ENCODE measurements at places on chromosomes 4 and X.
A peak's percentile ranks its signal among the peaks of the same experiment; 100 is the strongest.

GRCh38 chr4:118751629-118752323 lies 66.6 kb downstream of the METTL14 start:
- DNase-seq: no peak

DNA sequence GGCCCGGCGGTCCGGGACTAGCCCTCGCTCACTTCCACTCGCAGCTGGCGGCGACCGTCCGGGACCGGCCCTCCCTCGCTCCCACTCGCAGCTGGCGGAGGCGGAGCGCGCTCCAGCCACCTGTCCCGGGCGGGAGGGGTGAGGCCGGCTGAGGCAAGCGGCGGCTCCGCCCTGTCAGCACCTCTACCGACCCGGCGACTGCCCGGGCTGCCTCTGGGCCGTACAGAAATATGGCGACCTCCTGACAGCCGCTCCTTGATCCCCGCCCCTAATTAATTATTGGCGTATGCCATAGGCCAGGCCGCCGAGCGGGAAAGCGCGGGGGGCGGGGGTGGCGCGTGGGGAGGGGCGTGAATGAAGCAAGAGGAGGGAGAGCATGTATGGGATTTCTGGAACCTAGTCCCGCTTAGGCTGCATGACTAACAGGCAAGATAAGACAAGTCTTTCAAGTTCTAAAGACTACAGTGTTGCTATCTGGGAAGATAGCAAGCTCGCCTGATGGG lies at the start of gene MORC4:
MORC4 (minus strand) TSS at position 200 of the 503 bp plus-strand sequence. CDS start 243 bp downstream, outside the sequence.
- DNase-seq: peak; percentile 60

- no peak for DNase-seq
Measured at GRCh38 chr4:15161439-15161838, 159.2 kb downstream of the CPEB2 start.

DNA sequence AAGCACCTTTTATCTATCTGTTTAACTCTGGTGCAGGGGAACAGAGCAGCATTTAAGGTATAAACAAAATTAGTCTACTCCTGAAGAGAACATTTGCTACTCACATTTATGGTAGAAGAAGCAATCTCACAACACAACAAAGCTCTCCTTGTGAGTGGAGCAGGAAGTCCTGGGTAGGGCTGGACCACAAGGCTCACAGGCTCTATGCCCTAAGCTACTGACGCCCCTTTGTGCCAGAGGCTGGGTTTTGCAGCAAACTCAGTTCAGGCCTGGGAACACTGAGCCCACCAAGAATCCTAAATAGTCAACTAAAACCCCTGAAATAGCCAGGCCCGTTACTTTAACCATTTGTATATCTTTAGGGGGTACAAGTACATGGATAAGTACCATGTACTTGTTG lies 4.7 kb upstream of the ZXDB start:
- DNase-seq: no peak

GRCh38 chrX:70998411-70999027 lies 67.6 kb upstream of the SLC7A3 start:
- no peak for DNase-seq

- DNase-seq: peak; percentile 38
Measured at GRCh38 chr4:147994076-147994475, 262.2 kb downstream of the ARHGAP10 start.

- no peak for DNase-seq
Measured at GRCh38 chrX:154495472-154495922, 5.1 kb upstream of the SLC10A3 start.

DNA sequence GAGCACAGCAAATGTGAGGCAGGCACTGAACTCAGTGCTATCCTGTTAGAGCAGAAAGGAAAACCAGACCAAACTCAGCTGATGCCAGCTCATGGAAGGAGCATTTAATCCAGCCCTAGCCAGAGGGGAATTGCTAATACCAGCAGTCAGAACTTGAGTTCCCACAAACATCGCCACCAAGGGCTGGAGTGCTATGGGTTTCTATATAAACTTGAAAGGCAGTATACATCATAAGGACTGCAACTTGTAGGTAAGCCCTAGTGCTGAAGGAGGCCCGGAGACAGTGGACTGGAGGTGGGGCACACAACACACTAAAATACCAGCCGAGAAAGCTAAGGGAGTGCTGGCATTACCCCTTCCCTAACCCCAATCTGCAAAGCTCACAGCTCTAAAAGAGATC lies 440.2 kb downstream of the PRR32 start:
- no peak for DNase-seq

DNA sequence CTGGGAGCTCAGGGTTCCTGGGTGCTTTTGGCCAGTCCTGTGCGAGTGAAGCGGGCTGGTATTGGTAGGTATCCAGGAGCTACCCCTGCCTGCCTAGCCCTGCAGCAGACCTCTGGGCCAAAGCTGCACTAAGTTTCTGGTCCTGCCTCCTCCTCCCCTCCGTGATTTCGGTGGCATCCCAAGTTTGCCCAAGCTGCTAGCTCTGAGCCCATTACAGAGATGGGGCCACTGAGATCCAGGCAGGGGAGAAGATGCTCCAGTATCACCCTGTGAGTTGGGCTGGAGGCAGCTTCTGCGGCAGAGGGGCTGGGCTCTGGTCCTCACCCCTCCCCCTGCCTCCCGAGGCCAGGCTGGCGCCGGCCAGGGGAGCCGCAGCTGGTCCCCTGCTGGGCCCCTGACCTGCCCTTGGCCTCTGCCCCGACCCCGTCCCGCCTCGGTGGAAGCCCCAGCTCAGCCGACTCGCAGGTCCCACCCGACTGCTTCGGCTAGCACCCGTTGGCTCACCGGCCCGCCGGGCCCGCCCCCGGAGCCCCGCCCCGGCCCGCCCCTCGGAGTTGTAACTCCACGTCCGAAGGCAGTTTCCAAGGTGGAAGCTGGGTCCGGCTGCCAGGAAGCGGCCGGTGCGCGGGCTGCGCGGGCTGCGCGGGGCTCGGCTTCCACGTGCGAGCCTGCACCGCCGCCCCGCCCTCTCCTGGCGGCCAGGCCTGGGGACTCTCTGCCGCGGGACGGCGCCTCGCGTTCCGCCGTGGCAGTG lies at the start of gene DUSP9:
DUSP9 (plus strand) TSS at position 584 of the 754 bp plus-strand sequence. CDS start 751 bp downstream, outside the sequence.
- no peak for DNase-seq

GRCh38 chrX:16739574-16739973 lies 20.2 kb downstream of the SYAP1 start:
- no peak for DNase-seq

DNA sequence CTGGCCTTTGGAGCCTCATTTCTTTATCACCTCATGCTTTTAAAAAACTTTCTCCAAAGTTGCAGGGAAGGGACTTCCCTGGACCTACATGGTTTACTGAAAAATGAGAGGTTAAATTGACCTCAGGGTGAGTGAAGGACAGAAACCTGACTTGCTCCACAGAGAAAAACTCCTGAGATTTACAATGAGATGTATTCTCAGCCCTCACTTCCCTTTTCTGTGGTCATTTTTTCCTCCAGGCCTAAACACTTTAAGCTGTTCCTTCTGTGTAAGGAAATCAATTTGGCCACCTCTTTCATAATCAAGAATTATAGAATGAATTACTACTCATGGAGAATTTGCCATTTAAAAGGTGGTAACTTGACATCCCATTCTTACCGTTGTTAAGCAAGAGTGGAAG lies 77.9 kb downstream of the HPGD start:
- DNase-seq: no peak

GRCh38 chrX:150694738-150695410 lies 1.7 kb downstream of the MTMR1 start:
- DNase-seq: no peak

DNA sequence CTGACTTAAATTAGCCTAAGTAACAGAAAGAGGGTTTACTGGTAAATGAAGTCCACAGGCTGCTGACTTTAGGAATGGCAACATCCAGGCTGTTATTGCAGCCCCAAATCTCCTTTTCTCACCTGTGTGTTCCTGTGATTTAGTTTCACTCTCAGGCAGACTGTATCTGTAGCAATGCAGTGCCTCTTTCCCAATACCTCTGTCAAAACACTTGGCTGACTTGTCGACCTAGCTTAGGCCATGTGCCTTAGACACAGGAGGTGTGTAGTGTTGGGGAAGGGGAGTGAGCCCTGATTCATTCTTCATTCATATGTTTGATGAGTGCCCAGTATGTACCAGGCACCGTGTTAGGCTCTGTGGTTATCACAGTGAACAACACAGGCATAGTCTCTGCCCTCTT lies 46.9 kb downstream of the JADE3 start:
- DNase-seq: no peak

GRCh38 chrX:7225338-7225737 lies 77.4 kb upstream of the PUDP start:
- DNase-seq: no peak

DNA sequence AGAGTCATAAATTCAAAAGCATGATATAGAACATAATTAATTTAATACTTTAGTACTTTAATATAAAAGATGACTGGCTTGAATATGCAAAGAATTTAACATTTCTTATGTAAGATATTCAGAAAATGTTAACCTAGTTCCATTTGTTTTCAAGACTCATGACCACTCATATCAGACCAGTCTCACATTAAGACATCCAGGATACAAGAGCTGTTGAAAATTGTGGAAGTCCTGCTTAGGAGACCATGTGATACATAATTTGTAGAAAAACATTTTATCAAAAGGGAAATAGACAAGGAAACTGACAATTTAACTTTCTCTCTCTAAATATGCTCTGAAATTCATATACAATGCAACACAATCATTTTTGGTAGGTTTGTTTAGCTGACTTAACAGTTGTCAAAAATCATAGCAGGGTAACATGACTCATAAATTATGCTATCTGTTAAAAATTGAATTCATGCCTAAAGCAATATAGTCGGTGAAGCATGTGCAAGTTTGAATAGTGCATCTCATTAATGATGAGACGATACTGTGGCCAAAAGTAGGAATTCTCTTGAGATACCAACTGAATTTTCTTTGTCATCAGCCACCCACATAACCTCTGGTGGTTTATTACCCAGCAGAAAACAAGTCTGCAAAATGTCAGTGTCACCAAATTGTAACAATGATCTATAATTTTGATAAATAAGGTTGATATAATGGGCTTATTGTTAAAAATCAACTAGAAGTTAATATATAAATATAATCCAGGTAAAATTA lies 211.4 kb downstream of the GASK1B start:
- DNase-seq: peak; percentile 68

DNA sequence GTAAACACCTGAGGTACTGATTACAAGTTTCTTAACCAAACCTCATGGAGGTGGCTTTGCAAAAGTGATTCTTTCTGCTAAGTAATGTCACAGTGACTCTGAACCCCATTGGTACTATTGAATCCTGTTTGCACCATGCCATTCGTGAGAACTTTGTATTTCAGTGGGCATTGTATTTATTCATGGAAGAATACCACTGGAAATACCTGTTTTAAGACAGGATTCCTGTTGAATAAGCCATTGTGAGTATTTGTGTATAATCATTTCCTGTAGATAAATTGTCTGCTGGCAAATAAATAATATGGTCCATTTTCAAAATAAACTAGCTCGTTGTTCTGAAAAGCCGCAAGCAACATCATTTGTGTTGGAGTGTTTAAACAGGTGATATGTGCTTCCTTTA lies 136.4 kb upstream of the GUCY1A1 start:
- no peak for DNase-seq

GRCh38 chr4:105551965-105552746 lies at the start of gene ARHGEF38:
TSS of gene ARHGEF38 (plus strand) at chr4:105552620. CDS start at chr4:105552766, 146 bp downstream.
- DNase-seq: no peak

DNA sequence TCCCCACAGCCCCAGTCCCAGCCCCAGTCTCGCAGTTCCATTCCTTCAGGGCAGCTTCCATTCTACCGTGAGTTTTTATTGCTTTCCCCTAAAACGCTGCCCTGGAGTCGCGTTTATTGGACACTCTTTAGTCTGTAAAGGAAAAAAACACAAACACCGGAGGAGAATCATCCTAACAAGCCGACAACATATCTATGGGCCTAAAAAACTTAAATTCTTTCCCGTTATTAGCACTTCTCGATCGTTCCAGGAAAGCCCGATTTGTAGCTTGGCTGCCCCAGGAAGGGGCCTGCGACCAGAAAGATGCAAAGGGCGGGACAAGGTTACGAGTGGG lies 178.5 kb downstream of the CBR4 start:
- no peak for DNase-seq

GRCh38 chr4:175499735-175500352 lies 312.2 kb downstream of the GPM6A start:
- no peak for DNase-seq

- DNase-seq: no peak
Measured at GRCh38 chrX:100408713-100409609, 1.1 kb downstream of the PCDH19 start.

GRCh38 chr4:141207961-141208360 lies 12.7 kb upstream of the ZNF330 start:
- DNase-seq: no peak

GRCh38 chrX:131826572-131826971 lies 196.5 kb upstream of the STK26 start:
- DNase-seq: no peak

DNA sequence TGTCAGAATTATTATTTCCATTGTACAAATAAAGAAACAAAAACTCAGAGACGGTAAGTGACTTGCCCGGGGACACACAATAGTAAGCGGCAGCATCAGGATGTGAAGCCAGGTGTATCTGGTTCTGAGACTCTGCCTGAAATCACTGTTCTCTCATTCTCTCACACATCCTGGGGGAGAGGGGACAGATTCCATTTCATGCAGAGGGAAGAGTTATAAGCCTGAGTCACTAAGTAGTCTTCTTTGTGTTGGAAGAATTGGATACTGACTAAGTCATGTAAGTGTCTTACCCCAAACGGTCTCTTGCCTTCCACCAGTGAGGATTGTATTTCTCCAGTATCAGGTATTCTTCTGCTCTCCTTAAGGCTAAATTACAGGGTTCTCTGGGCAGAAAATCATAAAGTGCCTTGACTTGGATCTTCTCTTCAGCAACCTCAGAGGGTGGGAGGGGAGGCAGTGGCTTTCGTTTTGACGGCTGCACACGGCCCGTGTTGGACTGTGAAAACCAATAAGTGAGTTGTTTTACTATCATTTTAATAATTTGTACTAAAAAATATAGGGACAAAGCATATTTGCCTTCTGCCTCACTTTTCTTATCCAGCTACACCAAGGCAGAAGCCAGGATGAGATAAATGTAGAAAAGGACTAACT lies 21.9 kb downstream of the TXK start:
- no peak for DNase-seq

GRCh38 chrX:1264556-1264955 lies 4.1 kb upstream of the CSF2RA start:
- no peak for DNase-seq

DNA sequence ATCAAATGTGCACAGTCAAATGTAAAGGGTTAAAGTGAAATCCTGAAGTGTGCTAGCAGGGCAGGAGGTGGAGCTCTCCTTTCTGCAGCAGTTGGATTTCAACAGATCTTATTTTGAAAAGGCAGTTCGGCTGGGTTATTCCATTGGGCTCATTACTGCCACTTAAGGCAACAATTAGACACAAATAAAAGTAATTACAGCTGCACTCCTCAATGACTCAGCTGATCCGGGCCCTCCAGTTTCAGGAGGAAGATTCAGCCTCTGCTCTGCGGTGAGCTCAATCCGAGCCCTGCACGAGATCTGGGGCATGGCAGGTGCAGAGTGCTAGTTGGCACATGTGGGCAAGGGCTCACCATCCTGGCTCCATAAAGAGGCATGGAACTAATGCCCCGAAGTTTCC lies 85.4 kb downstream of the PHKA2 start:
- DNase-seq: no peak

DNA sequence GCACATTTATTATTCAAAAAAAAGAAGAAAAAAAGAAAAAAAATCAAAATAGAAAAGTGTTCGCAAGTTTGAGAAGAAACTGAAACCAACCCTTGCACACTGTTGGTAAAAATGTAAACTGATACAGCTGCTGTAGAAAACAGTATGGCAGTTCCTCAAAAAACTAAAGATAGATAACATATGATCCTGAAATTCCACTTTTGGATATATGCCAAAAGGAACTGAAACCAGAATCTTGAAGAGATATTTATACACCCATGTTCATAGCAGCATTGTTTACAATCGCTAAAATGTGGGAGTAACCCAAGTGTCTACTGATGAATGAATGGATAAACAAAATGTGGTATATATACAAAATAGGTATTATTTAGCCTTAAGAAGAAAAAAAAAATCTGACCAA lies 155.4 kb downstream of the TBCK start:
- no peak for DNase-seq

Data from NCI-H446 treated with DMSO at 0.1 percent for 48 hours (cell line).